Cerebellar nuclear complex (tissue), 1 donor: ENCODE measurements at places on chromosomes 6 and 20.

GRCh38 chr6:136347847-136348246 lies 58.2 kb upstream of the BCLAF1 start:
- DNase-seq = no peak

- DNase-seq = no peak
These were observed 3.2 kb downstream of the HRH3 start for GRCh38 chr20:62216636-62217566.

- DNase-seq = no peak
These were observed 375.6 kb downstream of the BCKDHB start for GRCh38 chr6:80482056-80482455.

GRCh38 chr6:111730864-111731263 lies 125.2 kb upstream of the TRAF3IP2 start:
- DNase-seq = no peak

DNA sequence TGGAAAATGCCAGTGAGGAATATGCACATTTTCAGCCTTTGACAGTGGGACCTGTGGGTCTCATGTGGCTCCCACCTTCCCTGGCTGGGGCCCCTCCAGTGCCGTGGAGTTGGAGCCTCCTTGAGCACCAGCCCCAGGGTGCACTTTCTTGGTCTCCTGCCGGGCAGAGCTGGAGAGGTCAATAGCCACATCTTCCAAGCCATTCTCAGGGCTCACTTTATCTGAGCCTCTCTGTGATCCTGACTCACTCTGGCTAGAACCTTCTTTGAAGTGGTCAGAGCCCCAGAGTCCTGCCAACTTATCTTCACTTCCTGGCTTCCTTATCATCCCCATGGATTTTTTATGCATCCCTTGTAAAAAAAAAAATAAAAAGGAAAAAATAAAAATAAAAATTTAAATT lies 5.7 kb downstream of the VSX1 start:
- no peak for DNase-seq

DNA sequence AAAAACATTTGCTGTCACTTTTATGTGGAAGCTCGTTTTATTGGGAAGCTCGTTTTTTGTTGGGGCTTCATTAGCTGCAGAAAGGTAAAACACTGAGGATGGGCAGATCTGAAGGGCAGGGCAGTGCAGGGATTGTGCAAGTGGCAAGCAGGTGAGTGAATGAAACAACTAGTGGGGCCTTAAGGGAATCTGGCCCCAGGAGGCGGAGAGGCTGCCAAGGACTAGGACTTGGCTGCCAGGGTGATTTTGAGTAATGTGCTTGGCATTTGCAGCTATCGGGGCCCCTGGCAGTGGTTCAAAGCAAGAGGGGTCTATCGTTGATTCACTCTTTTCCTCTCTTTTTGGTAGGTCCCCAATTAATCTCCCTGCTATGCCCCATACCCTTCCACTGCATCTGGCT lies 11.5 kb downstream of the IL22RA2 start:
- DNase-seq = no peak

DNA sequence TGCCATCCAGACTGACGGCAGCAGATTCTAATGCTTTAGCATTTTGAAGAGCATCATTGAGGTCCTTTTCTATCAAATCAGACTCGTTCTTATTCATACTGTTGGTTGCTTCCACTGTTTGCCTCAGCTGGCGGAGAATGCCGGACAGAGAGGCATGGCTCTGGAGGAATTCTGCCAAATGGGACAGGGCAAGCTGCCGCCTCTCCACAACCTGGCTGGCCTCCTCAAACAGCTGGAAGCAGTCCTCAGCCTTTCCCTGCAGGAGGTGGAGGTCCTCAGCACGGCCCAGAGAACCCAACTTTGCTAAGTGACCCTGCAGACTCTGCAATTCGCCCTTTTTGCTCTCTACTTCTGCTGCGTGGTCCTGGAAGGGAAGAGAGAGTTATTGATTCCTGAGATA lies 220.5 kb downstream of the SYNE1 start:
- no peak for DNase-seq

- no peak for DNase-seq
These were observed 132.4 kb upstream of the SYNDIG1 start for GRCh38 chr20:24337069-24337468.

- DNase-seq = no peak
These were observed 75.4 kb upstream of the PBOV1 start for GRCh38 chr6:138293428-138294395.

DNA sequence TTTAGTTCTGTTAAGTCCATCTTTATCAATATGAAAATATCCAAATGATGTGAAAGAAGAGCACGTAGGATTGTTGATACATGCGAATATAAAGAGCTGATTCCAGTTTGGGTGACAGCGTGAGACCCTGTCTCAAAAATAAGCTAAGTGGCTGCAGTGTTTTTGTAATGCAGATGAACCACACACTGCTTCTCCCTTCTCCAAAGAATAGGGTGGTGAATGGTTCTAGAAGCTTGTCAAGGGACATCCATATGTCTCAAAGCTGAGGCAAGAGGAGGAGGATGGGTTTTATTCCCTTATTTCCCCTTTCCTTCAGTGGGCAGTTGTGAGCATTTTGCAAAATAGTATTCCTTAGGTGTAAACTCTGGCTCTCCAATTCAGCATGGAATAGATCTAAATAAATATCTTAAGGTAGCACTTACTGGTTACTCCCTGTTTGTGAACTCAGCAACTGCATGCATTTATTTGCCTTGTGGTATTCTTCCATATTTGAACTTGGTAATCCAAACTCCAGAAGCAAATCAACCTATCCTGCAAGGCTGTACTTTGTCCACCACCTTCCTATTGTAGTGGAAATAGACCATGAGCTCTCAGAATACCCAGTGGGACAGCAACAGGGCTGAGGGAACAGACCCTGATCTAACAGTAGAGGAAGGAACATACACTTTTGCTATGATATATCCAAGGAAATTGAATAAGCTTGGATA lies 38.0 kb downstream of the XRN2 start:
- no peak for DNase-seq

DNA sequence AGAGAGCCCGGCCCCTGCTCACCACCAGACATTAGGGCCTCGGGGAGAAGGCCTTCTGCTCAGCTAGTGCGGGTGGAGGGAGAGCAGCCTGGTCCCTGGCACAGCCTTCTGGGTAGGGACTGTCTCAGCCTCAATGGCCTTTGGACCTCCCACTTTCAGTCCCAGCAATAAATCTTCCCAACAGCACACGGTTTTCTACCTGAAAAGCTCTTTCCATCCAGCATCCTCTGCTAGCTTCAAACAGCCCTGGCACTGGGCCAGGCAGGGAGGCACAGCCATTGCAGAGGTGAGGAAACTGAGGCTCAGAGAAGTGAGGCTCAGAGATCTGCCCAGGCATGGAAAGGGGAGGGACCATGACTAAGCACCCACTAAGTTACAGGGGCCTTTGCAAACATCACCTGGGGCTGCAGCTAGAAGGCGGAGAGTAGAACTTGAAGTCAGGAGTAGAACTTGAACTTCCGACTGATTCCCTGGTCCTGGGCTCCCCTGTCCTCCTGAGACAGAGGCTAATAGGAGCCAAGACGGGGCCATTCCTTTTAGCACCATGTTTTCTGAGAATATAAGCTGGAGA lies 43.9 kb upstream of the NOL4L start:
- DNase-seq = no peak

DNA sequence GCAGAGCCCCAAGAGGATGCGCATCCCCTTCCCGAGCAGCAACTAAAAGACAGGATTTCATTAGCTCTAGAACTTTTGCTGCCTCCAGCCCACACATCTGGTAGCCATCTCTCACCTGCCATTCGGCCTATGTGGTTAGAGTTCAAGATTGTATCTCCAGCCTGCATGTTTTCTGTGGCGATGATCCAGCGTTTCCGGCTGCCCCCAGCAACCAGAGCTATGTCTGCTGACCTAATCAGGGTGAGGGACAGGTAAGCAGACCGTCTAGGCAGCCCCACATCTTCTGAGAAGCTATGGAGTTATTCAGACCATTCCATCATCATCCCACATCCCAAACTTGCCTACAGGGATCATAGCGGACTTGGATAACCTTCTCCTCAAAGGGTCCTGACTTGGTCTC lies 2.3 kb upstream of the CUL7 start:
- no peak for DNase-seq

DNA sequence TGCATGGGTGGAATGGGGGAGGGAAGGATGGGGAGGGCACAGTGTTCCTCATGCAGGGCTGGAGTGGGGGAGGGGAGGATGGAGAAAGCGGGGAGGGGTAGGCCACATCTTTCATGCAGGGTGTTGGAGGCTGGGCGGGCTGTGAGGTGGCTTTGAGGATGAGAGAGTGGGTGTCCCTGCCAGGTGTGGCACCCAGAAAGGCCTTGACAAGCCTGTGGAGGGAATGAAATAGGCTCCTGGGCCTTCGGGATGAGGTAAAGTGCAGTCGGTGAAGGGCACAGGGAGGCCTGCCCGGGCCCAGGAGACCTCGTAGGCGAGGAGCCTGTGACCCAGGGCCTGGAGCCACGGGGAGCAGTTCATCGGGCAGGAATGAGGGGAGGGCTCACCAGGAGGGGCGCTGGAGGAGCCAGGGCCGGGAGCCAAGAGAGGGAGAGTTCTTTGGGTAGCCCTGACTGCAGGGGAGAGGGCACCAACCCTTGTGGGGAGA lies 7.6 kb downstream of the CEBPB start:
- DNase-seq = no peak

- no peak for DNase-seq
These were observed 155.0 kb upstream of the SNX9 start for GRCh38 chr6:157668009-157668401.

DNA sequence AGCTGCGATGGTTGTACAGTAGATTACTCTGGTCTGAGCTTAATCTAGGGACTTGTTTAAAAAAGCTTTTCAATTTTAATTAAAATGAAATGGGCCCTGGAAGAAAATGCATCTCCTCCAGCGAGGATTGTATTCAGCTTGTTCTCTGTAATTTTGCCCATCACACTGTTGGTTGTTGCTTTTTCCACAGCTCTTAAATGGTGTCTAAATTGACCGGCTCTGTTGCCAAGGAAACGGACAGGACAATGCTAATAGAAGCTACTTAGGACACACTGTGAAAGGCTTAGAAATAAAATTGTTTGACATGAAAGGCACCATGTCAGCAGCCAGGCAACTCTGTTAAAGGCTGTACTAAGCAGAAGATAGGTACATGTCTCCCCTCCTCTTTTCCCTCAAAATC lies 116.7 kb upstream of the NRSN1 start:
- no peak for DNase-seq

GRCh38 chr20:34215711-34216381 lies 25.4 kb upstream of the ASIP start:
- DNase-seq = no peak

GRCh38 chr20:18176318-18176785 lies 38.7 kb downstream of the KAT14 start:
- DNase-seq = no peak

- no peak for DNase-seq
These were observed 34.9 kb downstream of the CYP21A2 start for GRCh38 chr6:32073101-32073500.

GRCh38 chr6:45772051-45772450 lies 243.6 kb downstream of the CLIC5 start:
- DNase-seq = no peak

- no peak for DNase-seq
These were observed 164.2 kb upstream of the THEMIS start for GRCh38 chr6:128065072-128065471.

DNA sequence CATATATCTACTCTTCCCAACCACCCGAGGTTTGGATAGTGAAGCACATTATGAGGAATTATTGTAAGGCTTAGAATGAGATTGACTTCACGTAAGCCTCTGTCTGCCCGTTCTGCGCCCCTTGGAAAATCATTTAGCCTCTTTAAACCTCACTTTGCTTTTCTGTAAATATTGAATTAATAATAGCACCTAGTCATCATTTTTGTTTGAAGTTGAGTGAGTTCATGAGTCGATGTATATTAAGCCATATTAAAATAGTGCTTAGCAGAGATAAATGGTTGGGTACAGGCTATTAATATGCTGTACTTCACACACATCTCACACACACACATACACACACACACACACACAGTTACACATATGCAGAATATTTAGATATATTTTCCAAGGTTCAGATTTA lies 344.8 kb upstream of the EYS start:
- no peak for DNase-seq

GRCh38 chr6:6964675-6965074 lies 143.1 kb upstream of the RREB1 start:
- no peak for DNase-seq

DNA sequence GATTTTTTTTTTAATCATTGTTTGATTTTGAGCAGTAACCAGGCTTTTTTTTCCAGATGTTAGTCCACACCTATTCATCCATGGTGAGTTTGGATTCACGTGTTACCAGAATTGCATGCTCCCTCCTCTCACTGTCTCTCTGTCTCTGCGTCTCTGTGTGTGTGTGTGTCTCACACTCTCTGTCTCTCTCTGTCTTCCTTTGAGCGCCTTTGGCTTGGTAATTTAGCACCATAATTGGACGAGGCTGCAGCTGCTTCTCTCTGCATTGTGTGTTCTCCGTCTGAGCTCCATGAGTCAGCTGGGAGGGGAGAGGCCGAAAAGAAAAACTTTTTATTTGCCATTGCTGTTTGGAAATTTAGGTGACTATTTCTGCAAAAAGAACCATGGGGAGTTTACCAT lies 3.4 kb downstream of the TFAP2B start:
- no peak for DNase-seq

- no peak for DNase-seq
These were observed 624.8 kb upstream of the PTCHD4 start for GRCh38 chr6:48735846-48736245.

GRCh38 chr6:24117021-24117420 lies 9.0 kb upstream of the NRSN1 start:
- DNase-seq = no peak

GRCh38 chr6:140041571-140042332 lies 667.3 kb upstream of the CITED2 start:
- no peak for DNase-seq

- no peak for DNase-seq
These were observed 12.5 kb downstream of the AGPAT4 start for GRCh38 chr6:161261325-161261724.

- no peak for DNase-seq
These were observed 22.7 kb upstream of the HLA-DQA1 start for GRCh38 chr6:32614366-32615081.

GRCh38 chr6:26502165-26502564 lies 2.1 kb downstream of the BTN1A1 start:
- DNase-seq = no peak

GRCh38 chr6:25058441-25058840 lies 122.7 kb upstream of the RIPOR2 start:
- DNase-seq = no peak

GRCh38 chr6:88626460-88626859 lies 337.0 kb downstream of the RNGTT start:
- no peak for DNase-seq

DNA sequence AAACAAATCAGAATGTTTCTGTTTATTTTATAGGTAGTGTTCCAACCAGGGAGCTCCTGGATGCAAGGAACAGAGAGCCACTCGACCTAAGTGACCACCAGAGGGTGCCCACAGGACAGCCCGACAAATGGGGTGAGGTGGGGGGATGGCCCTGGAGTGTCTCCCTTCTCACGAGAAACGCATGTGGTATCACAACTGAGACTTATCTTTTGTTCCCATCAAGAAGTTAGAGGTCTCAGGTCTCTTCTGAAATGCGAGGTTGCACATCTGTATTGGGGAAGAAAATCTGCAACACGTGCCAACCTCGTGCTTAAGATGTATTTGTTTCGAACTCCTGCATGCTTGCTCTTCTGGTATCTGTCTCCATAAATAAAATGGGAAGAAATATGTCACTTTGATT lies 104.0 kb downstream of the ISM1 start:
- no peak for DNase-seq

GRCh38 chr6:8888468-8888867 lies 453.1 kb upstream of the SLC35B3 start:
- no peak for DNase-seq
